ENCODE measurements at places on chromosomes 3 and 15. TPM values are rescaled to one million over a fixed set of nuclear protein-coding genes. Genes with fewer than 3 reads are reported as not detected.

GRCh38 chr3:160477750-160478149, 28.2 kb upstream of the TRIM59 start:
- ATAC-seq: no peak

GRCh38 chr3:151314137-151314536, 2.5 kb downstream of the GPR87 start:
- no peak for ATAC-seq

CERS3 gene
- total RNA-seq: 0.27 TPM

GNB4 gene
- total RNA-seq: 84.7 TPM

- peak; percentile 40 for ATAC-seq
These were observed 542 bp downstream of the GABRA5 start for GRCh38 chr15:26867200-26868007.

- no peak for ATAC-seq
These were observed 44.2 kb downstream of the MKRN2 start for GRCh38 chr3:12601072-12601471.

GRCh38 chr3:46368569-46368968, 2.2 kb upstream of the CCR5 start:
- peak; percentile 78 for ATAC-seq

DNA sequence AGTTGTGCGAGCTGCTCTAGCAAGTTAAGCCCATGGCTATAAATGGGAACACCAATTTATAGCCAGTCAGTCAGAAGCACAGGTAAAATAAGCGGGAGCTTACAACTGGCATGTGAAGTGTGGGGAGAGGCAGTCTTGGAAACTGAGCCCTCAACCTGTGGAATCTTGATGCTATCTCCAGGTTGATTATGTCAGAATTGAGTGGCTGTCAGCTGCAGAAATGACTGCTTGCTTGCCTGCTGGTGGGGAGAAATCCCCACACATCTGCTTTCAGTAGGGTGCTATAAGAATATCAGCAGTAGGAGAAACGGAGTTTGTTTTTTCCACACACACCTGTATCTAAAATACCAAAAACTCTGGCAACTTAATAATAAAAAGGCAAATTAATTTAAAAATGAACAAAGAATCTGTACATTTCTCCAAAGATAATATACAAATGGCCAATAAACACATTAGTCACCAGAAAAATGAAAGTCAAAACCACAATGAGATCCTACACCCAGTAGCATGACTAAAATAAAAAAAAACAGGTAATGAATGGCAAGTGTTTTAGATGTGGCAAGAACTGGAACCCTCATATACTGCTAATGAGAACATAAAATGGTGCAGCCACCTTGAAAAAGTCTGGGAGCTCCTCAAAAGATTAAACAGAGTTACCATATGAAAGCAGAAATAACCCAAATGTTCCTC, 26.0 kb upstream of the MAP4 start:
- no peak for ATAC-seq

MST1R gene
- total RNA-seq: 5.9 TPM

- ATAC-seq: peak; percentile 26
These were observed 630.4 kb upstream of the TBL1XR1 start for GRCh38 chr3:177827511-177828207.

CP gene
- 21.0 TPM for total RNA-seq

DNA sequence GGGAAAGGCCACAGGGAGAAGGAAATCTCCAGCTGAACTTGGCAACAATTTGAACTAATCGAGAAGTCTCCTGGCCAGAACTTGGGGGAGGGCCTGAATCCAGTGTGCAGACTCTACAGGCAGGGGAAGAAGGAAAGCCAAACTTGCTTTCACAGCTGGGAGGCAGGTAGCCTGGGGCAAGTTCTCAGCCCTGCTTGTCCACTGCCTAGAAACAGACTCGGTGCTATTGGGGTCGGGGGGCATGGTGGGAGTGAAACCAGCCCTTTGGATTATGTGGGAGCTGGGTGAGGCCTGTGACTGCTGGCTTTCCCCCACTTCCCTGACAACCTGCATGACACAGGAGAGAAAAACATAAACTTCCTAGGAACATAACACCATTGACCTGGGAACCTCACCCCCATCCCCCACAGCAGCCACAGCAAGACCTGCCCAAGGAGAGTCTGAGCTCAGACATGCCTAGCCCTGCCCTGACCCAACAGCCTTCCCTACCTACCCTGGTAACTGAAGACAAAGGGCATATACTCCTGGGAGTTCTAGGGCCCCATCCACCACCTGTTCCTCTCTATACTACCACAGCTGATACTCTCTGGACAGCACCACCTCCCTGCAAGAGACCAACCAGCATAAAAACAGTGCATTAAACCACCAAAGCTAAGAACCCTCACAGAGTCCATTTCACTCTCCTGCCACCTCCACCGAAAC, 103.7 kb upstream of the MNS1 start:
- no peak for ATAC-seq

DNA sequence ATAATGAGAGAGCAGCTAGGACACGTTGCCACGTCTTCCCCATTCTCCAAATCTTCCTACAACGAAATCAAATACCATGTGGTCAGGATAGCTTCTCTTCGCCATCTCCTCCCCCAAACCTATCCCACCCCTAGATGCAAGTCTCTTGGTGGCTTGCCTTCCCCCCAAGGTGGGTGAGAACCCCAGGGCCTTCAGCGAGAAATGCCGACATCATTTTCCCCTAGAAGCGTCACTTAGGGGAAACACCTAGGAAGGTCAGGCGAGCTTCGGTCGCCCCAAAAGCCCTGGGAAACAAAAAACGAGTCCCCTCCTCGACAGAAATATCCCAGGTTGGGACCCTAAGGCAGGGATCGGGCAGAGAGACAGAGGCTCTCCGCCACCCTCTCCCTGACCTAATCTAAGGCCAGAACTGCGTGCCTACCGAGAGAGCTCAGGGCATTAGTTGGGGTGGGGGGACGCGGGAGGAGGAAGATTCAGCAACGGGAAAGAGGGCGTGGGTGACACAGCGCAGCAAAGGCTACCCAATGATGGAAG, 502 bp downstream of the DPH3 start:
- ATAC-seq: no peak

FHIT gene
- 5.0 TPM for total RNA-seq

GRCh38 chr3:66413151-66413751, 87.6 kb downstream of the LRIG1 start:
- no peak for ATAC-seq

DNA sequence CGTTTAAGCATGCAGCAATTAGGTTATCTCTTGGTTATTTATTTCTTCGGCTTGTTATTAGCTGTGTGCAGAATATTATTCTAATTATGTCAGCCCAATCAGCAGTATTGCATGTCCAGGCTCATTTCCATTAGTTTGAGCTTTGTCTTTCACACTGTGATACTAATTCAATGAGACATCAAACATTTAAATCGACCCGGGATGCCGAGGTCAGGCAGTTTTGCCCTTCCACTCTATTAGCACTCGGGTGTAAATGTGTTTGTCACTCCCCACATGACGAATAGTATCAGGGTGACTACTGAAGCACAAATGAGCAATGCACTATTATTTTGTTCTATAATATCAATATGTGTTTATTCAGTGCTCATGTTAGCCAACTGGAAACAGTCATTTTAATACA, 170.9 kb downstream of the ANXA2 start:
- ATAC-seq: no peak

- ATAC-seq: no peak
These were observed 65.2 kb downstream of the MTHFS start for GRCh38 chr15:79831604-79832003.

AMOTL2 gene
- 195 TPM for total RNA-seq

P2RY1 gene
- total RNA-seq: 2.7 TPM

FETUB gene
- not detected for total RNA-seq

CHRNA7 gene
- total RNA-seq: 0.13 TPM

- no peak for ATAC-seq
These were observed 11.8 kb downstream of the CYFIP1 start for GRCh38 chr15:22968366-22968765.

DNA sequence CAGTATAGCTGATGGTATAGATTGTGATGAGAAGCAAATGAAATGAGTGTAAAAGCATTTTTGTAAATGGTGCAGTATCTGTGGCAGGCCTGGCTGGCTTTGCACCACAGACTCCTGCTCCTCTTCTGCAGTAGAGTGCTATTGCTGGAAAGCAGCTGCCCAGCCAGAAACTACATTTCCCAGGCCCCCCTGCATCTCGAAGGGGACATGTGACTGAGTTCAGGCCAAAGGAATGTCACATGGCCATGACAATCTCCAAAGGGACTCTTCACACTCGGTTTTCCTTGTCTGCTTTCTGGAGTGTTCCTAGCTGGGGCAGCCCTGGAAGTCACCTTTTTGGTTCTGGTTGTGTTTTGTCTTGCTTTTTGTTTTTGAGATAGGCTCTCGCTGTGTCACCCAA, 277.1 kb downstream of the SUCLG2 start:
- no peak for ATAC-seq

- no peak for ATAC-seq
These were observed 4.4 kb upstream of the ZNF609 start for GRCh38 chr15:64455961-64456371.

DNA sequence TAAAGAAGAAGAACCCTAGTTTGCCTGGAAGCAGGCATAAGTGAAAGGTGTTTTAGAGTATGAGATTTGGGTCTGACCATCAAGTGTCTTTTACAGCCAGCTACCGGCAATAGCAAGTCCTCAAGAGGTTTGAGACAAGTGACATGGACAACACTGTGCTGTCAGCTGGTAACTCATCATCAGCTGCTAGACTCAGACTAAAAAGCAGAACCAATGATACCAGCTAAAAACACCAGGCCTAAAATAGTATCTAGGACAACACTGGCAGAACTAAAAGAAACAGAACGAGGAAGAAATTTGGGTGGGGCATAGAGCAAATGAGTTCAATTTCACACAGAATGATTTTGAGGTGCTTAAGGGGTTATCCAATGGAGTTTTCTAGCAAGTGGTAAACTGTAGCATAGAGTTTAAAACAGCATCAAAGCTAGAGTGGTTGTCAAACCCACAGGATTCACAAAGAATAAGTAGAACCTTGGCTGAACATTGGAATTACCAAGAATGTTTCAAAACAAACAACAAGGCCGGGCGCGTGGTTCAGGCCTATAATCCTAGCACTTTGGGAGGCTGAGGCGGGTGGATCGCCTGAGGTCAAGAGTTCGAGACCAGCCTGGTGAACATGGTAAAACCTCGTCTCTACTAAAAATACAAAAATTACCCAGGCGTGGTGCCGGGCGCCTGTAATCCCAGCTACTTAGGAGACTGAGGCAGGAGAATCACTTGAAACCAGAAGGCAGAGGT, 3.9 kb downstream of the CIAO2A start:
- ATAC-seq: no peak

DNA sequence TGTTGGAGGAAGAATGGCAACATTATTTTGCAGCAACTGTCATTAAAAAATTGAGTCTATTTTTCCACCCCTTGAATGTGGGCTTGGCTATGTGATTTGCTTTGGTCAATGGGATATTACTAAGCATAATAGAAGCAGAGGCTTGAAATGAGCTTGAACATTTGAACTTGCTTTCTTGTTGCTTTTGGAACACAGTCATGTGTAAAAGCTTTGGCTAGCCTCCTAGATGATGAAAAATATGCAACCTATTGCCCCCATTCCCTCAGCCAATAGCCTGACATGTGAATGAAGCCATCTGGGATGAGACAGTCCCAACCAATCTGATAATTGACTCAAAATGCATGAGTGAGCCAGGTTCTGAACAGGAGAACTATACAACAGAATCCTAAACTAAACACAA, 78.4 kb downstream of the PLSCR2 start:
- peak; percentile 77 for ATAC-seq

DNA sequence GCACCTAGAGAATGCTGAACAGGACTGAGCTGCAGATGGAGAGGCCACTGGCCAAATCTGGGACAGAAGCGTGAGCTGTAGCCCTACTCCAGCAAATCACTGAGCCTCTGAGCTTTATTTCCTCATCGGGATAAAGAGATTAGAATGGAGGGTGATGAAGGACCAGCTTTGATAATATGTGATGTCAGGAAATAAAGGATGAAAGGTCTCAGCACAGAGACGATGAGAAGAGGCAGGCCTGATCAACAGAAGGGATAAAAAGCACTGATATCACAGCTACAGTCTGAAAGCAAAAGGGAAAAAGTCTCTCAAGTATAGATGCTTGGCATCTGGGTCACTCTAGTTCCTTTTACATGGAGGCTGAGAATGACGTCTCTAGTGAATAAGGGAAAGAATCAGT, 70.0 kb downstream of the DHX30 start:
- ATAC-seq: no peak

DNA sequence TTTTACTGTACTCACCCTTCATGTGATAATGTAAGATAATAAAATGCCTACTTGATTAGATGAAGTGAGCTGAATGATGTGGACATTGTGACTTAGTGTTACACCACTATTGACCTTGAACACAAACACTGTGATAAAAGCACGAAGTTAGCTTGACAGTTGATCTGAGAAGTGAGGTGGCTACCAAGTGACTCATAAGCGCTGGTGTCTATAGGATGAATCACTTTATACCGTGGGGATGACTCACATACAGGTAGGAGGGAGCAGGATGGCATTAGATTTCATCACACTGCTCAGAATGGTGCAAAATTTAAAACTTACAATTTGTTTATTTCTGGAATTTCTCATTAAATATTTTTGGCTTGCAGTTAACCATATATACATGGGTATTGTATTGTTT, 174.7 kb upstream of the CNTN3 start:
- no peak for ATAC-seq

DNA sequence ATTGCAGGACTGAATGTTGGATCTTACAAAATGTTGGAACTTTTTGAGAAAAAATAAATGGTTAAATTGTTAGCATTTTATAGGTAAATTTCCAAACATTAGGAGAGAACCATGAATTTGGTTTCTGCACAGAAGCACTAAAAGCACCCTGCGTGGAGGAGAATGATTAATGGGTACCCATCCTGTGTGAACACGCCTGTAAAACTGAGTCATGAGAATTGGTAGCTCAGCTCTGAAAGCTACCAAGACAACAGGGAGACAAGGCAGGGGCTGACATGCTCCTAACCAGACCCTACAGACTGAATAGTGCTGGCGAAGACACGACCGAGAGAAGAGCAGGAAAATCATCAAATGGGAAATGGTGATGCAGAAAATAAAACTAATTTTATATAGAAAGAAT, 32.4 kb upstream of the MTMR10 start:
- no peak for ATAC-seq

GRCh38 chr3:94822298-94822697, 759.4 kb downstream of the NSUN3 start:
- no peak for ATAC-seq

GRAMD2A gene
- 0.39 TPM for total RNA-seq

- ATAC-seq: peak; percentile 95
These were observed at the start of gene C3orf33 for GRCh38 chr3:155805802-155806618. C3orf33 (minus strand) TSS chr3:155806278; CDS start chr3:155806252, 26 bp downstream.

Data from gastroesophageal sphincter (tissue), 4 donors.